ENCODE measurements at places on chromosomes 1 and 21.
A peak's percentile ranks its signal among the peaks of the same experiment; 100 is the strongest.

DNA sequence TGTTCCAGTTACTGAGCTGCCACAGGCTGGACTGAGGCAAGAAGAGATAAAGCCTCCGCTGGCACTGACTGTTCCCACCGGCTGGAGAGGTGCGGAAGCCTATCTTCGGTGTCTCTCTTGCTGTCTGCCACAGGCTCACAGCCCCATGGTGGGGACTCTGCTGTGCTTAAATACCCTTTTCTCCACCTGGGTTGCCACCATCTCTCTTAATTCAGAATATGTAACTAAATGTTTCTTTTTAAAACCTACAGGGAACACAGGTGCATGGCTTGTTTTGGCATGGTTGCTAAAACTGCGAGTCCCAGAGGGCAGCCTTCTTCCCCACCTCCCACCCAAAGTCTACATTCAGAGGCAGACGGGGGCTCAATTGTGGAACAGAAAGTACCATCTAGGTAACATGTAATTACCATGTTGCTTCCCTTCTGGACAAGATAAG is 8.1 kb upstream of the LBR start:
- DNase-seq, result no peak

- DNase-seq, result no peak
Observed at GRCh38 chr1:6588128-6588892, 8.5 kb downstream of the ZBTB48 start.

- no peak for DNase-seq
Observed at GRCh38 chr21:45617021-45617921, 26.3 kb upstream of the PCBP3 start.

DNA sequence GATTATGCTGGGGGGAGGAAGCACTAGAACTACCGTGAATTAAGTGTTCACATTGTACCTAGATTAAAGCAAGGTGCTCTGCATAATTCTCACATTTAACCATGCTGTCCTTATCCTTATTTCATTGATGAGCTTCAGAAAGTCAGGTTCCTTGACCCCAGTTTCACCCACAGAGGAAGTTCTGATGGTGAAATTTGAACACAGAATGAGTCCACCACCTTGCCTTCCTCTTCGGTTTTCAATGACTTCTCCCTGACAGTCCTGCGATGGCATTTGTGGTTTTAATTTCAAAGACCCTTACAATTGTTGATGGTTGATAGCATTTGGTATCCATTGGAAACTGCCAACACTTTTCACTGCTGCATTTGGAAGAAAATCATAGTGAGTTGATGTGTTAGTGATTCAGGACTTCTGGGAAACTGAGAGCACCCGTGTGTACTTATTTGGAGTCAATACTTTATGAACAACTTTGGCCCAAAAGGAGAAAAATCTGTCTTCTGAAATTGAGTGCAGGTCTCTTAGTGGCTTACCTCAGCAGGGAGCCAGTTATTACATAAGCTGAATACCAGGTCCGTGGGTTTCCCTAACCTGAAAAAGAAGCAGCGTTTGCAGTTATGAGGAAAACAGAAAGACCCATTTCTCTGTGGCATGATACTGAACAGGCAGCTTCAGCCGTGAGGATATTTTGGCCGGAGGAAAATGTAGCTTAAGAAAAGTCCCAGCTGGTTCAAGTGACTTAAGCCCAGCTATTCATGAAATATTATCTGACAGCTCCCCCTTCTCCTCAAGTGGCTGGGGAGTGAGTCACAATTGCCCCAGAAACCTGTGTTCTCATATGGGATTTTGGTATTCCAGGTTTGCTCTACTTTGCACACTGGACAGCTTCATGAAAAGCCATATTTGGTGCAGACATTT is 47.5 kb downstream of the ROR1 start:
- DNase-seq, result no peak

GRCh38 chr1:117318011-117318410 is 49.2 kb upstream of the MAN1A2 start:
- no peak for DNase-seq

DNA sequence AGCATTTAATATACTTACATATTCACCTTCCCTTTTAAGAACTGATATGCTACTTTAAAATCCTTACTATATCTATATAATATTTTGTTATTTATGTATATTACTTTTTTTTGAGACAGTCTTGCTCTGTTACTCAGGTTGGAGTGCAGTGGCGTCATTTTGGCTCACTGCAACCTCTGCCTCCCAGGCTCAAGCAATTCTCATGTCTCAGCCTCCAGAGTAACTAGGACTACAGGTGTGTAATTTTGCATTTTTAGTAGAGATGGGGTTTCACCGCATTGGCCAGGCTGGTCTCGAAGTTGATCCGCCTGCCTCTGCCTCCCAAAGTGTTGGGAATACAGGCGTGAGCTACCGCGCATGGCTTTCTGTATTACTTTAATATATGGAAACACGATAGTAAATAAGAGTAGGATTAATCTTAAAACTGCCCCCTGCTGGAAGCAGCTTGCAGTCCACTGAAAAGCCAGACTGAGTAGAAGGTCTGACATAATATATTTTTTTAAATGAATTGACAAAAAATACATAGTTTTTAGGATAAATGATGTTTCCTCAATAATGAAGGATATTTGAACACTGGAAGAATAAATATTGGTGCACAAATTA is 24.4 kb downstream of the RCAN3 start:
- DNase-seq, result peak; percentile 19

DNA sequence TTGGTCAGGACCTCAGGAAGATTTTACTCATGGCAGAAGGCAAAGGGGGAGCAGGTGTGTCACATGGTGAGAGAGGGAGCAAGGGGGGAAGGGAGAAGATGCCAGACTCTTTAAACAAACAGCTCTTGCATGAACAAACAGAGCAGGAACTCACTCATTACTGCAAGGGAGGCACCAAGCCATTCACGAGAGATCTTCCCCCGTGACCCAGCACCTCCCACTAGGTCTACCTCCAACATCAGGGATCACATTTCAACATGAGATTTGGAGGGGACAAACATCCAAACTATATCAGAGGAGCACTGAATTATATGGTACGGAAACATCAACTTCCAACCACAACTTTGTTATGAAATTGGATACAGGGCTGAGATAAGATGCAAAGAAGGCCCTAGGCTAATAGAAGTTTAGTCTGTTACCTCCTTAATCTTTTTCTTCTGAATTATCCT is 164.9 kb downstream of the ST6GALNAC3 start:
- no peak for DNase-seq

GRCh38 chr1:54927472-54928240 is 40.7 kb upstream of the DHCR24 start:
- DNase-seq, result peak; percentile 39

GRCh38 chr1:59705466-59706302 is 109.1 kb upstream of the HOOK1 start:
- no peak for DNase-seq
